ENCODE measurements at places on chromosomes 4 and X.
A peak's percentile ranks its signal among the peaks of the same experiment; 100 is the strongest.

- DNase-seq: no peak
These were observed 5.9 kb upstream of the TBC1D1 start for GRCh38 chr4:37884855-37885487.

GRCh38 chr4:110211007-110211769, 12.8 kb upstream of the ELOVL6 start:
- peak; percentile 24 for DNase-seq

- DNase-seq: no peak
These were observed 49.2 kb upstream of the CAPN6 start for GRCh38 chrX:111319451-111319850.

DNA sequence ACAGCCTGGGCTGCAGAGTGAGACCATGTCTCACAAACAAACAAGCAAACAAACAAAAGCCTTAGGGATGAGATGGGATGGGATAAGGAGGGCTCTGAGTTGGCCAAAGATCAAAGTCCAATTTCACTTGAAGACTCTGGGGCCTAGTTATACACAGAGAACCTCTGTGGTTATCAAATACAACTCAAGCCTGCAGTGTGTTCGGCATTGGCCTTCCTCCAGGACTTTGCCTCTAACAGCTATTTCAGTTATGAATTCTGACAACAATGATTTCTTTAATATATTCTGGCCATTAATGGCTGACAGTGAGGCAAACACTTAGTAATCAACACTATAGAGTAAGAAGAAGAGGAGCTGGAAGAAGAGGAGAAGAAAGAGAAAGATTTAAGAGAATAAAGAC, 171.1 kb downstream of the PDGFRA start:
- DNase-seq: no peak

DNA sequence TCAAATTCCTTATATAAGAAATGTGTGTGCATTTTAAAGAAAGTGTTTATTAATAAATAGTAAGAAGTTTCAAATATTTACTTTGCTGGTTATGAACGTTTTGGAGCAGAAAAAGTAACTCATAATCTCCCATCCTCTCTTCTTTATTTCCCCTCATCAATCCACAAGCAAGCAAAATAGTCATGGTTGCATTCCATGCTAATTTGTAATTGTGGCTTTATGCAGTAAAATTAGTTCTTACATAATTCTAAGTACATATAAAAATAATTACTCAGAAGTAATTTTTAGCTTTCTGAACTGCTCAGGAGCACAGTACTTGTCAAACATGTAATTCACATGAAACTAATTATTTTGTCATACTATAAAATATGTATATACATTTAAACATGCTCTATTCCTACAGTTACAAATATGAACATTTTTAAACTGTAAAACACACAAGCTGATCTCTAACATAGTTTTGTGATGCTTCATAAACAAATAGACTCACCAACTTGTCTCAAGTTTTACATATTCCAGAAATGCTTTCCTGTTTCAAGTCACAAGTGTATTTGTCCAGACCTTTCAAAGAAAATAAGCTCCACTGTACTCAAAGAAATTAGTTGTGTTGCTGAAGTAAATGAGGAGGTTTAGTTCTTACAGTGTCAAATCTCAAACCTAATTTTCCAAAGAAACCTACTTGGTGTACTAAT, 218.9 kb downstream of the PABPC4L start:
- DNase-seq: no peak

DNA sequence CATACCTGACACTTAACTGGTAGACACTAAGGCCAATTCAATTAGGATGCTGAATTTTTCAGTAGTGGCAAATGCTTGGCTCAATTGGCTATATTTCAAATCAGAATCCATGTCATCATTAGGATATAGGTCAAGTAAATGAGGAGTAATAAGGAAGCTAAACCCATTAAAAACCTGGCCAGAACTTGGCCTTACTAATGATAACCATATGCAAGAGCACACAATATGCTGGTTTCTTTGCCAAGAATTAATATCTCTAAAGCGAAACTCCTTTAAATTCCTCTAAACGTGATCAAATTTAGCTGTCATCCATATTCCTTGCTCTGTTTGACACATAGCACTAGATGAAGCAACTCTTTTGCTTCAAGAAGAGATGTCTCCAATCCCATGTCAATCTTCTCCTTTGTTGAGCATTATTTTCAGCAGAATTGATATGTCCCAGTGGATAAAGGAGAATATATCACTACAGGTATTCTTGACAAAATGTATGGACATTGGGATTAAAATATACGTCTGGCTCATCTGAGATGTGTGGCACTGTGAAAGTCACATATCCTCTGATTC, 206.1 kb upstream of the ANKRD50 start:
- DNase-seq: no peak

- DNase-seq: no peak
These were observed 158.8 kb upstream of the PJA1 start for GRCh38 chrX:69323786-69324720.

DNA sequence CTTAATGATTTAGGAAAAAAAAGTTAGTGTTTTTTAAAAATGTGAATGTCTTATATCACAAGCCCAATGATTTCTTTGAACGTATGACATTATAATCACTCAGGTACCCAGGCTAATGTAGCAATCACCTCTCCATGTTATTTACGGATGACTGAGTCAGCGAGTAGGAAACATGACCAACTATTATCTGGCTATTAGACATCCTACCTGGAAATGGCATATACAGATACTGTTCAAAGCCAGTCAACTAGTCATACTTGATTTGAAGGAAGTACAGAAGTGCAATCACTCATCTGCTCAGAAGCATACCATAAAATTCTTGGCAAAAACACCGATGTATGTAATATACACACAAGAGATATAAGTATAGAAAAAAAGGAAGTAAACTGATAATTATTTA, 732.5 kb downstream of the ARAP2 start:
- no peak for DNase-seq

- no peak for DNase-seq
These were observed 128.7 kb upstream of the TLL1 start for GRCh38 chr4:165744370-165744769.

DNA sequence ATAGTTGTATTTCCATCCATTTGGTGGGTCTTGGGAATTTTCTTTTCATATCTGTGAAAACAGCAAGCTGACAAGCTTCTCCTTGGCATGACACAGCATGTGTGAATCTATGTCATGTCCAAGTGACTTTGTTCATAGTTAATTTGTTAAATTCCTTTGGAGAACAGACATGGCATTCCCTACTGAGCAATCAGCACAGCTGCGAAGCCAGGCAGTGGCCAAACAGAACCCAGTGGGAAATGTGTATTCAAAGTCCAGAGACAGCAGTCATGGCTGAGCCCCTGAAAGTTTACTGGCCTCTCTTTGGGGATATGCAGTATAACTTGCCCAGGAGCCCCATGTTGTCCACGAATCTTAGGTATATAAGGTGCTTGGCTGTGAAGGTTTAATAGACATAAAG, 474.7 kb downstream of the NKX6-1 start:
- no peak for DNase-seq

- DNase-seq: no peak
These were observed 24.5 kb downstream of the RBMX start for GRCh38 chrX:136856050-136856449.

- no peak for DNase-seq
These were observed 330.2 kb downstream of the PTTG2 start for GRCh38 chr4:38290366-38290765.

DNA sequence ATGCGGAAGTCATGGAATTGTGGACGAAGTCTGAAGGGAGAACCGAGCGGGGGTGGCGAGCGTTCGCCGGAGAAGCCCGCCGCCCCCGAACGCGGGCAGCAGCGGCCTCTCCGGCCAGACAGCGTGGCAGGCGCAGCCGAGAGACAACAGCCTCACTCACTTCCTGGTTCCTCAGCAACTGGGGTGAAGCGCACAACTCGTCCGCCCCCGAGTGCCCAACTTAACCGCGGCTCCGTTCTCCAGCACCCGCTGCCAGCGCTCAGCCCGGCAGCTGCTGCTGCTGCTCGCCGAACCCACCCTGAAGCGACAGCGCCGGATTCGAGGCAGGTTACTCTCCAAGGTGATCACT, 68.0 kb downstream of the NOCT start:
- no peak for DNase-seq

- DNase-seq: no peak
These were observed 15.1 kb downstream of the RAI2 start for GRCh38 chrX:17846045-17846444.

DNA sequence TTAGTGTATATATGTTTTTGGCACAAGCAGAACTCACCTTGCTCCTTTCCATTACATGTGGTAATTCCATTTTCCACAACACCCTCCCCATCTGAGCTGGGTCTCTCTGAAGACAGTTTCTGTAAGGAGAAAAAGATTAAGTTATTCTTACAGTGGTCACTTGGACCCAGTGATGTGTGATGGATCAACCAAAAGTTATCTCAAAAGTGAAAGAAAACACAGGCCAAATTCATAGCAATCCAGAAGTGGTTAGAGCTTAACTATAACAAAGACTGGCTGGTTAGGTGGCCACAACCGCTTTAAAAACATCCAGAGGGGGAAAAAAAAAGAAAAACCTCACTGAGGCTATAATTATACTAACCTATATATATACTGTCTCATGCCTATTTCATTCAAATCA, 123.7 kb downstream of the AFAP1 start:
- DNase-seq: no peak

GRCh38 chr4:122700178-122700725, 32.3 kb upstream of the BBS12 start:
- no peak for DNase-seq

- DNase-seq: no peak
These were observed 20.4 kb upstream of the MAPK10 start for GRCh38 chr4:86380181-86380724.

DNA sequence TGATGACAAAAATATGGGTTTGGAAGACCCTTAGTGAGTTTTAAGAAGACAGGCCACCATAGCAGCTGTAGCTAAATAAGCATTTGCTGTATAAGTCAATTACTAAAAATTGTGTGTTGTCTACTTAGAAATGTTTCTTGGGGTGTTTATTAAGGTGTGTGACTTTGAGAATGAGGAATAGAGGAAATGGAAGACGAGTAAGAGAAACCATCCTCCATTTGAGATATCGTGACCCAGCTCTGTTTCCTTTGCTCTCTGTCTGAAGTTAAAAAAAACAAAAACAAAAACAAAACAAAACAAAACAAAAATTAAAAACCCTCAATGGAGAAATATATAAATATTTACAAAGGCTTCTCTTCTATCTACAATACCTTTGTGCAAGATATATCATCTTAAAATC, 41.7 kb upstream of the FAM9C start:
- no peak for DNase-seq

DNA sequence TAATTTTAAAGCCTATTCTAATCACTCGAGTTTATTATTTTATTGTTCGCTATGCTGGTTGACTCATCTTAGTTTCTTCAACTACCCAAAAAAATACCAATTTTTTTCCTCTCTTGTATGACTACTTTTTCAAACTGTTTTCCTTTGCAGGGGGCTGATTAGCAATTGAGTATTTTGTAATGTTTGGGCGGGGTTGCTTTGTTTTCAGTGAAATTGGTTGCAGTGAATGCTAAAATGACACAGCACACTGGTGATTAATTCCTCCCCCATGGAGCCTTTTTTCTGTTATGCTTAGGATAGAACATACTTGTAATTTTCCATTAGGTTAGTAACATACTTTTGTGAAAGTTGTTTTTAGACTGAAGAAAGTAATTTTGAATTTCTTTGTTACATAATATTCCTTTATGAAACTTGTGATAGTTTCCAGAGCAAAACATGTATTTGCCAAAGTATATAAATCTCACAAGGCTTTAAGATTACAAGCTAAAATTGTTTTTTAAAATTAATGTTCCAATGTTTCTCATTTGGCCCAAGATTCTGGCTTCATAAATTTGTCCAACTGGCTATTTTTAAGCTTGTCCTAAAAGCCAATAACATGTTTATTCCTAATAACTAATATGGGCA, 120.4 kb downstream of the CHIC1 start:
- DNase-seq: no peak

DNA sequence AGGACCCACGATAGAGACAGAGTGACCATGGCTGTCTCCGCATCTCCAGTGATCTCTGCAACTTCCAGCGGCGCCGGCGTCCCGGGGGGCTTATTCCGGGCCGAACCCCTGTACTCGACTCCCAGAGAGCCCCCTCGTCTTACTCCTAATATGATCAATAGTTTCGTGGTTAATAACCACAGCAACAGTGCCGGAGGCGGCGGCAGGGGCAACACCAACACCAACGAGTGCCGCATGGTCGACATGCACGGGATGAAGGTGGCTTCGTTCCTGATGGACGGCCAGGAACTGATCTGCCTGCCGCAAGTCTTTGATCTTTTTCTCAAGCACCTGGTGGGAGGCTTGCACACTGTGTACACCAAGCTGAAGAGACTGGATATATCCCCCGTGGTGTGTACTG, 343 bp downstream of the DACH2 start:
- no peak for DNase-seq

GRCh38 chrX:27350476-27350875, 112.7 kb downstream of the PPP4R3C start:
- no peak for DNase-seq

DNA sequence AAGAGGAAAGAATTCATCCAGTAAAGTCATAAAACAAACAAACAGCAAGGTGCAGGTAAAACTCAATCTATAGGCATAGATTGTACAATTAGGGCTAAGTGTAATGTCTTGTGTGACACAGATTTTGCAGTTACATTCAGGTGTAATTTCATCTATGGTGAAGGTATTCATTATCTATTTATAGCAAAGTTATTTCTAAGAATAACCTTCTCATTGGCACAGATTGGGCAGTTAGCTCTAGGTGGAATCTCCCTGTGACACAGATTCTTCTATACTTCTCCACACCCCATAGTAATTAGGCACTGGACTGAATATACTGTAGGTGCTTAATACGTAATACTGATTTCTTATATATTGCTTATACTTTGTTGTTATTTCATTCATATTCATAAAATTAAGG, 66.8 kb downstream of the COL25A1 start:
- no peak for DNase-seq

DNA sequence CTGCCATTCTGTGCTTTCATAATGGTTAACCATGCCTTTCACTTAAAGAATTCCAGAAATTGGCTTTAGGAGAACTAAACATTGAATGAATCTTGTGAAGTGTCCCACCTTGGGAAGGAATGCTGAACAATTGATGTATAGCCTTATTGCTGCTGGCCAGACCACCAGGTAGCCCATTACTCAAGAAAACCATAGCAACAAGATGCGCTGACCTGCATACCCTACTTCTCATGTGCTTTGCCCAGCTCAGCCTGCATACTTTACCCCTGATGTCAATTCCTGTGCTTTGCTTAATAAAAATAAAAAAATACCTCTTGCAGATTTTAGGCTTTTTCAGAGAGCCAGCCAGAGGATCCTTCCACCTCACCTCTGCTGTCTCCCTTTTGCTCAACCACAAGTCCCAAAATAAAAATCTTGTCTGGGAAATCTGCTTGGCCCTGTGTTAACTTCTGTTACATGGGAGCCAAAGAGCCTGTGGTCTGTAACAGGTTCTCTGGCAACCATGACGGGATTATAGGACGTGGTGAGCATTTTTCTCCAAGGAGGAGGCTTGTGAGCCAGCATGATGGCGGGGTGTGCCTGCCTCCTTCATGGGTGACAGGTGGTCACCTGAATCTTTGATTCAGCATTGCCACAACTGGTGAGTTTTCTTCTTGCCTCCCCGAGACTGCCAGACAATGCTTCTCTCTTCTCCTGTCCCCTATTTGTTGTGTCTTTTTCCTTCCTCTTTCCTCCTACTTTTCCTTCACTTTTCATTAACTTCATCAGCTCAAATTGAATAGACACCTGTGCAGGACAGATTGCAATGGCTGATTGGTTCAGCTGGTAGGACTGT, 106.8 kb downstream of the ARSJ start:
- DNase-seq: no peak

All from activated naive CD4-positive, alpha-beta T cell treated with Interleukin-2 at 50 U/mL for 16 hours (primary cell).